Dorsolateral prefrontal cortex (tissue), 122 donors: ENCODE measurements at places on chromosomes 5 and 9.
A peak's percentile ranks its signal among the peaks of the same experiment; 100 is the strongest.

GRCh38 chr5:64184832-64185231 is 19.2 kb downstream of the RNF180 start:
- DNase-seq = no peak

DNA sequence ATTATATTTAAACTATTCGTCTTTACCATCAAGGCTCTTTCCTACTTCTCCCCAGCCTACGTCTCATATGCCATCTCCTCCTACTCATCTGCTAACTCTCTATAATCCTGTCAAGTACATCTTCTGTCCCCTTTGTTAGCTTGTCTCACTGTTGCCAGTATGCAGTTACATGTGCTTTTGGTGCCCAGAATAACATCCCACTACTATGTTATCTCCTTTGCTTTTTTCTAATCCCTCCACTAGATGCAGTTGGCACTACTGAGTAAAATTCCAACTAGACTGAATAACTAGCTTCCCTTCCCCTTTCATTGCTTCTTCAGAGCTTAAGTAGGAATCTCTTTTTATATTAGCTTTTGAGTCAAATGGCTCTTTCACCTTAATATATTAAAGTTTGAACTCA is 3.0 kb upstream of the ARRDC3 start:
- no peak for DNase-seq

GRCh38 chr5:142382186-142382585 is 57.4 kb upstream of the SPRY4 start:
- DNase-seq = no peak

GRCh38 chr5:95712347-95712958 is 18.7 kb upstream of the RHOBTB3 start:
- DNase-seq = no peak

- no peak for DNase-seq
Observed at GRCh38 chr9:113876151-113876992, at the start of gene ZNF618. Gene ZNF618 (plus strand): TSS chr9:113876309. CDS start chr9:113876381, 72 bp downstream.

GRCh38 chr5:154502180-154502579 is 24.2 kb upstream of the HAND1 start:
- DNase-seq = no peak

DNA sequence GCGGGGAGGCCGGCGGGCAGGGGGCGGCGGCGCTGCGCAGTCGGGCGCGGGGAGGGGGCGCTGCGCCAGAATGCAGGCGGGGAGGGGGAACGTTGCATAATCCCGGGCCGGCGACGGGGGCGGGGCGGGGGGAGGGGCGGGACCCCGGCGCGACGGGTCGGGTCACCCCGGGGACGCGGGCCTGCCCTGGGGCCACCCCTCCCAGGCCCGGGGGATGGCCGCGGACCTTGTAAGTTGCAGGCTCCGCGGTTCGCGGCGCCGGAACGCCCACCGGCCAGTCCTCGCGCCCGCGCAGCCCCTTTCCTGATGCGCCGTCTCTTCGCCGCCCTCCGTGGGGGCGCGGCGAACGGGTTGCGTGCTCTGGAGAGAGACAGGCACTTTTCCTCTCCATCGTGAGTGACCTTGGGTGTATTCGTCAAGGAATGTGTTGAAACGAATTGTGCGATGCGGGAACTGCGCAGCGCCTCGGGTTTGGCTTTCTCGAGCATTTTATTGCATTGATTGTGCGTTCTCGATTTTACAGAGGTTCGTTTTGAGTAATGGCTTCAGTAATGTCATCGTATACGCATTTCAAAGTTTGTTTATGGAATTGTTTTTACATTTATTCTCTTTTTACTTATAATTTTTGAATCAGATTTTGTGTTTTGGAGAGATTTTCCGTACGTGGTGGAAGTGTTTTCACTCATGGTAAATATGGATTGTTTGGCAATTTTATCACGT is 802 bp downstream of the SPIN1 start:
- peak; percentile 29 for DNase-seq

DNA sequence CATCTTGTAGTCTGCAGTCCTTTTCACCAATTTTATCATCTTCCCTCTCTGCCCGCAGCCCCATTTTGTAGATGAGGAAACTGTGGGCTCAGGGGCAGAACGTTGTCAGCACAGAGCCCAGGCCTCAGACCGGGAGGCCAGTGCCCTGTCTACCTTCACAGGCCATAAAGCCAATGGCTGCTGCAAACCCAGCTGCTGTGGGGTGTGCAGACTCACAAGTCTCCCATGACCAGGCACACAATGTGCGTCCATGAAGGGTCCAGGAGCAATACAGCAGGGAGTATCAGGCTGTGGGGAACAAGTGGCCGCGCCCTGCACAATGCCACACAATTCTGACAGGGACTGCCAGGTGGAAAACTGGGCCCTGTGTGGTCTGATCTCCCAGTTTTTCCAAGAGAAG is 71.0 kb downstream of the COL23A1 start:
- no peak for DNase-seq

- no peak for DNase-seq
Observed at GRCh38 chr9:28502741-28503140, 929.5 kb upstream of the C9orf72 start.
